ENCODE measurements at places on chromosomes 12 and 14. TPM values are rescaled to one million over a fixed set of nuclear protein-coding genes. Genes with fewer than 3 reads are reported as not detected.
A peak's percentile ranks its signal among the peaks of the same experiment; 100 is the strongest.

TAS2R7 gene
- not detected for polyA plus RNA-seq

CLEC4A gene
- polyA plus RNA-seq, result 5.3 TPM

GZMH gene
- polyA plus RNA-seq, result 0.70 TPM

NR4A1 gene
- 139 TPM for polyA plus RNA-seq

CIROP gene
- polyA plus RNA-seq, result 0.01 TPM

CFAP251 gene
- 2.2 TPM for polyA plus RNA-seq

INSM2 gene
- 0.03 TPM for polyA plus RNA-seq

CDK17 gene
- 35.2 TPM for polyA plus RNA-seq

ASB2 gene
- 12.1 TPM for polyA plus RNA-seq

DNA sequence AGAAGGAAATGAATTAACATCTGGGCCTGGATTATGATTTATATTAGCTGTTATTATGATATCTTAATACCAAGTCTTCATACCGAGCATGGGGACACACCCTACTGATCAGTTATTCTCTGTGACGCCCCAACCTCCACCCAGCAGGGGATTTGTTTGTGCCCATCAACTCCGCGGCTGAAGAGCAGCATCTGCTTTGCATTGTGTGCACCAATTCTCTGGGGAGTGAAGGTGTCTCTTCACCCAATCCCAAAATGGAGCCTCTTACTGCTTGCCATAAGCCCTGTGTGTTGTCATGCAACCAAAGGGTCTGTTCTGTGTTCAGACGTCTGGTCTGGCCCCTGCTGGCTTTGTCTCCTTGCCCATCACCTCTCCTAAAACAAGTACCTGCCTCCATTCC is 25.4 kb downstream of the DHRS2 start:
- no peak overlapping the region for H3K4me3 ChIP-seq
- DNase-seq, result no peak
- no peak overlapping the region for H3K27ac ChIP-seq

GRCh38 chr14:38389681-38390080 is 133.8 kb upstream of the CLEC14A start:
- no peaks in the 10 kb centered on the region for H3K4me1 ChIP-seq
- H3K4me3 ChIP-seq, result no peak overlapping the region
- H3K27ac ChIP-seq, result no peak overlapping the region
- no peaks in the 10 kb centered on the region for H3K36me3 ChIP-seq

- H3K4me3 ChIP-seq, result no peak overlapping the region
- H3K36me3 ChIP-seq, result peaks cover 48% of the 10 kb centered on the region
- DNase-seq, result no peak
- no peaks in the 10 kb centered on the region for H3K27me3 ChIP-seq
Measured at GRCh38 chr12:109930028-109930800, 30.1 kb downstream of the TCHP start.

GRCh38 chr14:58541633-58542022 is 96.1 kb upstream of the DACT1 start:
- H3K27me3 ChIP-seq, result no peaks in the 10 kb centered on the region
- no peak overlapping the region for H3K27ac ChIP-seq
- no peak for DNase-seq
- H3K4me1 ChIP-seq, result no peaks in the 10 kb centered on the region
- H3K36me3 ChIP-seq, result no peaks in the 10 kb centered on the region

DNA sequence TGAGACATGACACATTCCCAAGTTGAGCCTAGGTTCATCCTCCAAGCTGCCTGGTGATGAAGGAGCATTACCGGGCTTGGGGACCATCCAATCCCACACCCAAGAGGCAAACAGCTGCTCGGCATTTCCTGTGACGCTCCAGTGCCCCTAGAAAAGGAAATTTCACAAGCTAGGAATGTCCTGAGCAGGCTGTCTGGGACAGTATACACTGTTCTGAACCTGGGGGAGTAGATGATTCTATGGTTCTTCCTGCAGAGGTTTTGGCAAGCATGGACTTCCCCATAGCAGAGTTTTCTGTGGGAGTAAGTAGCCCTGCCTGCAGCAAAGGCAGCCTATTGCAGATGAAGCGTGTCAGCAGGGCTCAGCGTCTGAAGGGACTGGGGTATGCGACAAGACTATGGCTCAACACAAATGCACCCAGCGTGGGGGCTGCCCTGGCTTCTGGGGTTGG is 47.4 kb upstream of the SRSF5 start:
- H3K27ac ChIP-seq, result no peak overlapping the region
- no peak for DNase-seq
- H3K4me1 ChIP-seq, result peaks cover 7% of the 10 kb centered on the region
- H3K4me3 ChIP-seq, result no peak overlapping the region
- H3K36me3 ChIP-seq, result peaks cover 2% of the 10 kb centered on the region

- DNase-seq, result peak; percentile 62
- peaks cover 33% of the 10 kb centered on the region for H3K36me3 ChIP-seq
- peaks cover 22% of the 10 kb centered on the region for H3K4me1 ChIP-seq
- peak overlapping the region; percentile 98 for H3K4me3 ChIP-seq
- no peaks in the 10 kb centered on the region for H3K27me3 ChIP-seq
Measured at GRCh38 chr12:47964106-47964728, 821 bp downstream of the TMEM106C start.

- H3K27ac ChIP-seq, result no peak overlapping the region
- no peak for DNase-seq
- no peaks in the 10 kb centered on the region for H3K4me1 ChIP-seq
- no peak overlapping the region for H3K4me3 ChIP-seq
Measured at GRCh38 chr14:85052646-85053045, 477.3 kb upstream of the FLRT2 start.

DNA sequence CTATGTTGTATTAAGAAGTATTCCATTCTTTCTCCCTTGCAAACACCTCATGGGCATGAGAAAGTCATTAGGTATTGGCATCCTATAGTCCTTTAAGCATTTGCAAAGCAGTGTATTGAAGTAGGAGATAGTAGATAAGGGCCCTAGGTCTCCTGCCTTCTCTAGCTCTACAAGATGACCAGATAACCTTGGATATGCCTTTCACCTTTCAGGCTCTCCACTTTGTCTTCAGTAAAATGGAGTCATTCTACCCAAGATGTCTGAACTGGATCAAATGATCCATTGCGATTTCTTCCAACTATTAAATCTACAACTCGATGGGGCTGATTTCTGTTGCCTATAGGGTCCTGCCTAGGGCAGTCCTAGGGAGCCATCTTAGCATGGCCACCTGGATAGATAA is 132.1 kb upstream of the BTG1 start:
- no peaks in the 10 kb centered on the region for H3K36me3 ChIP-seq
- no peak overlapping the region for H3K27ac ChIP-seq
- no peaks in the 10 kb centered on the region for H3K27me3 ChIP-seq
- H3K4me1 ChIP-seq, result no peaks in the 10 kb centered on the region
- no peak for DNase-seq
- H3K4me3 ChIP-seq, result no peak overlapping the region

DNA sequence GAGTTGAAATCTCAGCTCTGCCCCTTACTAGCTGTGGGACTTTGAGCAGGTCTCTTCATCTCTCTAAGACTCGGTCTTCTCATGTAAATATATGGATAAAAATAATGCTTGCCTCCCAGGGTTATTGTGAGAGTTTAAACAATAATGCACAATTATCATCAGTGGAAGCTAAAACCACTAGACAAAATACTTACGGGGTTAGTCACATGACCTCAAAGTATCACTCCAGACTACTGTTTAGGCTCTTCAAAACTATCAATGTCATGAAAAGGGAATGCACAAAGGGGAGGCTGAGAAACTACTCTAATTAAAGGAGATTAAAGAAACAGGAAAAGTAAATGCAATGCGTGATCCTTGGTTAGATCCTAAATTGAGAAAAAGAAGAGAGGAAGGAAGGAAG is 24.5 kb upstream of the TSPAN11 start:
- H3K27ac ChIP-seq, result no peak overlapping the region
- DNase-seq, result no peak
- H3K36me3 ChIP-seq, result no peaks in the 10 kb centered on the region

GRCh38 chr14:58677001-58677400 is 39.2 kb downstream of the DACT1 start:
- no peak for DNase-seq
- no peaks in the 10 kb centered on the region for H3K4me1 ChIP-seq
- no peaks in the 10 kb centered on the region for H3K36me3 ChIP-seq
- no peak overlapping the region for H3K27ac ChIP-seq

GRCh38 chr14:105187116-105187515 is 6.0 kb upstream of the NUDT14 start:
- H3K27me3 ChIP-seq, result peaks cover 18% of the 10 kb centered on the region
- no peaks in the 10 kb centered on the region for H3K4me1 ChIP-seq
- no peak for DNase-seq
- H3K36me3 ChIP-seq, result no peaks in the 10 kb centered on the region
- H3K4me3 ChIP-seq, result no peak overlapping the region
- H3K27ac ChIP-seq, result no peak overlapping the region

DNA sequence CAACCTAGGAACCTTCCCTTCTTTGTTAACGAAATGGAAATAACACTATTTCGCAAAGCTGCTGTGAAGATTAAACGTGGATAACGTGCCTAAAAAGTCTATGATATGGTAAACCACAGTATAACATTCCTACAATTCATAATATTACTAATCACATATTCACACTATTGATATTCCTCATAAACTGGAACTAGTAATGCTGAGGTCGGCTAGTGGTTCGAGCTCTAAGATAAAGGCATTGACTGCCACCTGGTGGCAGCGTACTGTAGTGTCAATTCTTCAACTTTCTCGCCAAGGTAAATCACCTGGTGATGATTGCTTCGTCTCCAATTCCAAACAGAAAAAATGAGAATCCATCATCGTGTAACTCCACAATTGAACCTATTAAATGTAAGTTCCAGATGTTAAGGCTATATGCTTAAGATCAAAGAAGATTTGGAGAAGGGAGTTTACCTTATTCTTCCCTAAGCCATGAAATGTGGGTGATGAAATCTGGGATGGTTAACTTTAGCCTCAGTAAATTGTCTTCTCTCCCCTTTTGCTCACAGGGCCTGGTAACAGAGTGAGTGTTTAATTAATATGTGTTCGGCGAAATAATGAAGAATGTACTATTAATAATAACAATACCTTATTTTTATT is 197.5 kb upstream of the TMEM132C start:
- H3K36me3 ChIP-seq, result no peaks in the 10 kb centered on the region
- H3K27ac ChIP-seq, result no peak overlapping the region
- H3K27me3 ChIP-seq, result no peaks in the 10 kb centered on the region
- peak; percentile 16 for DNase-seq
- no peak overlapping the region for H3K4me3 ChIP-seq
